ENCODE measurements at places on chromosomes 6 and 20.

DNA sequence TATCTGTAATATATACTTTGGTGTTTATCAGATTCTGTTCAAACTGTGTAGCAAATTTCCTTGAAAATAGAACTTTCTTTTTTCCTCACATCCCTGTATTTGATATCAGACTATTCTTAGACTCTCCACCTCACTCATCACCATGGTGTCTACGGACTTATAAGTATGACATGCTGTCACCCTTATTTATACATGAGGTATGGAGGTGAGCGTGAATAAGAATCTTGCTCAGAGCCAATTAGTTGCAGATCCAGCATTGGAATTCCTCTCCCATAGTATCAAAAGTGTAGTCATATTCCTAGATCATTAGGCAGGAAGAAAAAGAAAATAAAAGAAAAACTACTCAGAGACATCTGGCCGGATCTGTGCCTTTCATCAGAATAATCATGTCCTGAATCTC is 43.0 kb downstream of the TPD52L1 start:
- no peak for DNase-seq

GRCh38 chr6:25777856-25778649 is 23.5 kb downstream of the SLC17A4 start:
- DNase-seq = no peak

GRCh38 chr20:38131588-38132121 is 33.4 kb downstream of the TGM2 start:
- no peak for DNase-seq

GRCh38 chr6:23006656-23007055 is 437.3 kb downstream of the HDGFL1 start:
- no peak for DNase-seq

DNA sequence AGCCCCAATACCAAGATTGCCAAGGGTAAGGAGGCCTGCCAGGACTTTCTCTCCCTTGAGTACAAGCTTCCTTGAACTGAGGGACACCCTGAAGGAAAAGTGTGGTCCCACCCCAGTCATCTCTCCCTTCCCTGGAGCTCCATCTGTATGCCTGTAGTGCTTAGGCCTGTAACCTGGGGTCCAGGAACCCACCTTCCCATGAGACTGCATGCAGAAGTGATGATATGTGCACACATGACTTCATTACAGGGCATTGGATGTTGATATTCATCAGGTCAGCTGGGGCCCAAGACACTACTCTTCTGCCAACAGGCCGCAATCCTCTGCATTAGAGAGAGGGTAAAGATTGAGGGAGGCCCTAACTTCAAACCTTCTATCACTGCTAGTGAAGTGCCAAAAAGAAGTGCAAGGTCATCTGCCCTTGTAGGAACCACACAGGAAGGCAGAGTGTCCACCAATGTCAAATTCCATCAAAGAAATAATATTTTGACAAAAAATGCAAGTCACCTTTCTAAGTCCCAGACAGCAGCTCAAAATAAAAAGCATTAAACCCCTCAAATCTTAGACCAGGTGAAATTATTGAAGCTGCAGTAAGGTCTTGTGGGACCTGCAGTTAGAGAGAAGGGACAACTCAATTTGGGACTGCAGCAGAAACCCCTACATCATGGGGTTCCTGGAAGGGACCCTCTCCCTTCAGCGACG is 5.1 kb downstream of the HLA-F start:
- no peak for DNase-seq

GRCh38 chr6:41538556-41539182 is 7.5 kb upstream of the FOXP4 start:
- no peak for DNase-seq

DNA sequence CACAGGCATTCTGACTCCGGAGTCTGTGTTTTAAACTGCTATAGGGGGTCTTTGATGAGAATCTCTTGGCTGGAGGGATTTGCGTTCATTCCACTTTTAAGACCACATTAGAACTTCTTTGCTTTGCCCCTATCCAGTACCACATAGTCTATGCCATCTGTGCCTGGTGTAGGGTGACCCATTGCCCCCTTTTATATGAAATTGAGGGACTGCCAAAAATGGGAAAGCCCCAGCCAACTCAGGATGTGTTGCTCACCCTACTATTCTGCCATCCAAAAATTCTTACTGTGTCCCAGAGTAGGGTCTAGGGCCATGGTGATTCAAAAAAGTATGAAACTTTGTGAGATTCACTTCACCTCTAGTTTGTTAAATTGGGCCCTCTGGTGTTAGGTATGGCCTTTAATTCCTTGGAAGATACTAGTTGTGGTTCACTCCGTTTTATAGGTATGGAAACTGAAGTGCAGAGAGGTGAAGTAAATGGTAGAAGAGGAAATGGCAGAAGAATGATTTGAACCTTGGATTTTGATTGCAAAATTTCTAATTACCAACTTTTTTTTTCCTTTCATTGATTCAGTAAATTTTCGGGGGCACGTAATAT is 1.4 kb downstream of the PFDN4 start:
- no peak for DNase-seq

DNA sequence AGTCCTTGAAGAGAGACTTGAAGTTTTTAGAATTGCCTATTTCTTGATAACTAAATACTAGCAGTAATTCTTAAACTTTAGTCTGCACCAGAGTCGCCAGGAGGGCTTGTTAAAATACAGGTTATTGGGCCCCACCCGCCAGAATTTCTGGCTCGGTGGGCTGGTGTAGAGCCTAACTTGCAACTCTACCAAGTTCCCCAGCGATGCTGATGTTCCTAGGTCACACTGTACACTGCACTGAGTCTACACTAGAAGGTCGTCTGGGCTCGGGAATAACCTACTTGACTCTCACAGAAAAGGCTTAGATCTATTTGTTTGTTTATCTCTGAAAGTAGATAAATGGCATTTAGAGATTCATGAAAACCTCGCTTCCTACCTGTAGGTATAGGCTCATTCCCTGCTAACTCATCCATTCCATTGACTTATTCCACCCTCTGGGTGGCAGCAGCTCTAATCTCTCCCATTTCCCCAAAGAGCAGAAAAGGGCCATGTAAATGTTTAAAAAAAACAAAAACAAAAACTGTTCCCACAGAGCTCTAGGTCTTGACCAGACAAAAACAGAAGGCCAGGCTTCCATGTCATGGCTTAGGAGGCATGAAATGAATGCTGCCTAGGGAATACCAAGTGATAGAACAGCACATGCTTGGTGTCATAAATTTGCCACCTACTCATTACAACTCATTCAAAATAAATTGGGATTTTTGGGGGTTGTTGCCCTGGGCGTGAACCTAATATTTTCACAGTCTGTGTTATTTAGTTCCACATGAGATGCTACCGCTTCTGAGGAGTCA is 292.1 kb downstream of the ADGB start:
- DNase-seq = no peak

DNA sequence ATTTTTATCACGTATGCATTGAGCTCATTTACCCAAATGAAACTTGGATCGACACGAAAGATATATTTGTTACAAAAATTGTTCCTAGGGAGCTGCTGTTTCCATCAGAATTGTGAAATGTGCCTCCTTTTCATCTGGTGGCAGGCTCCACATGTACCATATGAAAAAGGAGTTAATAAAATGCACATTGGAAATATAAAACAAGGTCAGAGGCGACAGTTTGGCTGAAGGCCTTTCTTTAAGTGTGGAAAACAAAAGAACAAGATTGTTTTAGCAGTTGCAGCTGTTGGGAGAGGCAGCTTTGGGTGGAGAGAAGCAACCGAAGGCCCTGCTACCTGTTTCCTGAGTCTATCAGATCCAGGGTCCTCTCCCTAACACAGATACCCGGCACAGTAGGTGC is 334.5 kb upstream of the NT5E start:
- DNase-seq = no peak

GRCh38 chr6:98044151-98044561 is 761.1 kb upstream of the MMS22L start:
- DNase-seq = no peak

DNA sequence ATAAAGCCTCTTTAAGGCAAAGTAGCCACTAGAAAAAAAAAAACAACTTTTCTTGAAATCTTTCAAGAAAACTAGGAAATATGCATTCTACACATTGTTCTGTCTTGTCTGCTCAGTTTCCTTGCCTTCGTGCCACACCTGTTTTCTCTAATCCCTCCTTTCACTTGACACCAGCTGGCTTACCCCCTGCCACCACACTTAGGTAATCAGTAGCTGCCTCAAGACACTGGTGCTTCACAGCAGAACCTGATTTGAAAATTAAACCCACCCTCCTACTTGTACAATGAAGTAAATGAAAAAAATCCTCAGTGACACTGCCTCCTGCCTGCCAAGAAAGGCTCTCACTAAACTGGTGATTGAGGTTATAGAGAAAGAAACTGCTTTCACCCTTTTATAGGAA is 45.8 kb upstream of the SCML4 start:
- no peak for DNase-seq

GRCh38 chr6:42259841-42260395 is 42.3 kb upstream of the MRPS10 start:
- DNase-seq = no peak

- no peak for DNase-seq
These were observed 35.7 kb downstream of the UBR2 start for GRCh38 chr6:42599558-42599957.

DNA sequence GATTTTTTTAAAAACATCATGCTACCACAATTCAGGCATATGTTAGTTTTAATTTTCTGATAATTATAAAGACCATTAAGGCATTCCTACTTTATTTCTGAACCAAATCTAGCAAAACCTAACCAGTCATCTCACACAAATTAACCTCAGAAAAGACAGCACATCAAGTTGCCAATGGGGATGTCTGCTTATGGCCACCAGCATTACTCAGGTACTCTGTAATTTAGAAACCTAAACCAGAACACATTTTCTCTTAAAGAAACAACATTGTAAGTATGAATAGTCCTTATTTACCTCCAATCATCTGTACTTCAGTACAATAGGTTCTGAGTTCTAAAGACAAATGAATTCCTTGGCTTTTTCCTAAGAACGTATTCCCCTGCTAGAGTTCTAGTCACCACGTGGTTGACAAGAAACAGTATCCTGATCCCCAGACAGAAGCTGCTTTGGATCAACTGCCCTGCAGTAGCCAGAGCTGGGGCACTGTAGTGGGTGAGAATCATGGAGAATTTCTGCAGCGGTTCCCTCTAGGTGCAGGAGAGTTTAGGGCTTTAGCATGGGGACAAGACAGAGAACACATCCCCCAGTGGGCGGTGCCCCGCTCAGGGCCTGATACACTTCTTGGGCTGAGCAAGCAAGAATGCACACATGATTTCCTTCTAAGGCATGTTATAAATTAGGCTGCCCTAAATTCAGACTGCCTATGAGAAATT is 15.4 kb downstream of the GCLC start:
- no peak for DNase-seq

GRCh38 chr6:106702451-106703110 is 73.2 kb downstream of the QRSL1 start:
- peak; percentile 42 for DNase-seq

- DNase-seq = no peak
These were observed 1.1 kb downstream of the PAX1 start for GRCh38 chr20:21706261-21707195.

DNA sequence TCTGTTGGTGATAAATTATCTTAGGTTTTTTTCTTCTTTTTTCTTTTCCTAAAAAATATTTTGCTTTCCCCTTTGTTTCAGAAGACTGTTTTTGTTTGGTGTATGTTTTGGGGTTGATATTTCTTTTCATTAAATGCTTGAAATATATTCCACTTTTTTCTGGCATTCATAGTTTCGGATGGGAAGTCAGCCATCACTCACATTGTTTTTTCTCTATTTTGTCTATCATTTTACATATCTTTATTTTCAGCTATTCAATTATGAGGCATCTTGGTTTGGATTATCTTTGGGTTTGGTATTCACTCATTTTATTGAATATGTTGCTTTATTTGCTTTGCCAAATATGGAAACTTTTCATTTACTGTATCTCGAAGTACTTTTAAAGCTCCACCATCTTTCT is 600.5 kb upstream of the EYS start:
- DNase-seq = no peak

GRCh38 chr20:11124849-11125505 is 451.2 kb upstream of the JAG1 start:
- no peak for DNase-seq

DNA sequence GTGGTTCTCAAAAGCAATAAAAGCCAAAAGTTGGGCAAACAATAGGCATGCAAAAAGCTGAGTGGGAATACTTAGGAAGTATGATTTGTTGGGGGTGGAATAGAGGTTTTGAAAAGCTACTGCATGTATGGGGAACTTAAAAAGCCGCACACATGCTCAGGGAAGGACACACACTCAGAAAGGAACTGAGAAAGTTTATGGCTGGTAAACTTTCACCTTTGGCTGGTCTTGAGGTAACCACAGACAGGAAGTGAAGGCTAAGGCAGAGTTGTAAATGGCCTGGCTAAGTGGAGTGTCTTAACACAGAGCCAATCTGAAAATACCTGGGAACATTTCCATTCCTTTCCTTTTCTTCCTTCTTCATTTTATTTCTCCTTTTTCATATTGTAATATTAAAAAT is 134.5 kb upstream of the EXOC2 start:
- peak; percentile 6 for DNase-seq

GRCh38 chr6:28542440-28543296 is 17.0 kb downstream of the GPX5 start:
- peak; percentile 9 for DNase-seq

GRCh38 chr6:159056432-159056831 is 11.6 kb upstream of the TAGAP start:
- no peak for DNase-seq

DNA sequence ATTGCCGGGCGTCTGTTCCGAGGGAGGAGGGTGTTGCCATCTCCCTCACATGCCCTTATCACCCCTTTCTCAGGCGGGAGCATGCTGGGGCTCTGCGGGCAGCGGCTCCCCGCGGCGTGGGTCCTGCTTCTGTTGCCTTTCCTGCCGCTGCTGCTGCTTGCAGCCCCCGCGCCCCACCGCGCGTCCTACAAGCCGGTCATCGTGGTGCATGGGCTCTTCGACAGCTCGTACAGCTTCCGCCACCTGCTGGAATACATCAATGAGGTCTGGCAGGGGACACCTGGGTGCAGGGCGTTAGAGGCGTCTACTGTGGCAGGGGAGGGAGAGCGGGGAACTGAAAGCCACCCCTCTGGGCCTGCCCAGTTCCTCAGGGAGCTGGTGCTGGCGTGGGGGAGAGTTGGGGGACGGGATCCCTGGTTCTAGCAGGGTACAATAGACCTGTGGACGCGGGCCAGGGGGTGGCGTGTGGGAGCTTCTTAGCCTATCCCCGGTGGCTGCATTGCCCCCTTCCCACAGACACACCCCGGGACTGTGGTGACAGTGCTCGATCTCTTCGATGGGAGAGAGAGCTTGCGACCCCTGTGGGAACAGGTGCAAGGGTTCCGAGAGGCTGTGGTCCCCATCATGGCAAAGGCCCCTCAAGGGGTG is 697 bp downstream of the PPT2 start:
- DNase-seq = peak; percentile 83

GRCh38 chr6:70706491-70707123 is 38.9 kb downstream of the SMAP1 start:
- DNase-seq = no peak

- DNase-seq = no peak
These were observed 777 bp upstream of the SNRNP48 start for GRCh38 chr6:7589221-7589620.

DNA sequence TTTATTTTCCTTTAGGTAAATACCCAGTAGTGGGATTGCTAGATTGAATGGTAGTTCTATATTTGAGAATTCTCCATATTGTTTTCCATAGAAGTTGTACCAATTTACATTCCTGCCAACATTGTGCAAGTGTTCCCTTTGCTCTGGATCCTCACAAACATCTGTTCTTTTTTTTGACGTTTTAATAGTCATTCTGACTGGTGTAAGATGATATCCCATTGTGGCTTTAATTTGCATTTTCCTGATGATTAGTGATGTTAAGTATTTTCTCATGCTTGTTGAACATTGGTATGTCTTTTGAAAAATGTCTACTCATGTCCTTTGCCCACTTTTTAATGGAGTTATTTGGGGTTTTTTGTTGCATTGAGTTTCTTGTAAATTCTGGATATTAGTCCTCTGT is 85.6 kb downstream of the UBE3D start:
- DNase-seq = no peak

Data from GM12891 (cell line).